ENCODE measurements at places on chromosomes 1 and 21.

DNA sequence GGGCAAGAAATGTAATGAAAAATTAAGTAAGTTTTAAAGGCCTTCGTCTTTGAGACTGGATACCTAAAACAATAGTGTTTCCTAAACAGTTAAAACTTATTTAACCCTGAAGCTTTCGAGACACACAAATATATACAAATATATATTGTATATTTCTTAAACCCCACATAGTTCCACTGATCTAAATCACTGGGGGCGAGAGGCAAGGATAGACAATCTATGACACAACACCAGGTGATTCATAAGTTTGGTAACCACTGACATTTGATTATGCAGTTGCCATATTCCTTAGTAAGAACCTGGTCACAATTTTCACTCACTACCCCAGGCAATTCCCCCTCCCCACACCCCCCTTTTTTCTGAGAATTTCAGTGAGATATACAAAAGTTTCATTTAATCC is 55.3 kb upstream of the BOLA1 start:
- no peak for DNase-seq

DNA sequence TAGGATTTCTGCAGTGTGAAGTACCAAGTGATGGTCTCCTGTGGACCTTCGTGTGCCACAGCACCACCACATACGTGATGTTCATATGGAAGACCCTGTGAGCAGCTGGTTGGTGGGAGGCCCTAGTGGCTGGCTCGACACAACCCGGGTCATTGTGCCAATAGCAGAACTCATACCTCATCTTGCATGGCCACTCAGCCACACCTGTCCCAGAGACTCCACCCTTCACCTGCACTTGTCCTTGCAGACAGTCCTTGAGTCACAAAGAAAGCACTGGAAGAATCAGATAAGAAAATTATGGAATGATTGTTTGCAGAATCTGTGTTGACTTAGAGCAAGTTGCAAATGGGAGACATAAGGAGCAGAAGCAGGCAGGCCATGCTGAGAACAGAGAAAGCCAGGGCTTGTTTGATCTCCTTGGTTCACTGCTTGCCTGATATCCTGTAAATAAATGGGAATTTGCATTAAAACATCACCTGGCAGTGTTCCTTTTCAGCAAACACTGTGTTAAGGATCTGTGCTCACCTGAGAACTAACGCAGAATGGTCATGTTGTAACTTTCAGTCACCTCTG is 307.7 kb downstream of the SIPA1L2 start:
- no peak for DNase-seq

- no peak for DNase-seq
Measured at GRCh38 chr1:60145771-60146170, 72.2 kb upstream of the C1orf87 start.

DNA sequence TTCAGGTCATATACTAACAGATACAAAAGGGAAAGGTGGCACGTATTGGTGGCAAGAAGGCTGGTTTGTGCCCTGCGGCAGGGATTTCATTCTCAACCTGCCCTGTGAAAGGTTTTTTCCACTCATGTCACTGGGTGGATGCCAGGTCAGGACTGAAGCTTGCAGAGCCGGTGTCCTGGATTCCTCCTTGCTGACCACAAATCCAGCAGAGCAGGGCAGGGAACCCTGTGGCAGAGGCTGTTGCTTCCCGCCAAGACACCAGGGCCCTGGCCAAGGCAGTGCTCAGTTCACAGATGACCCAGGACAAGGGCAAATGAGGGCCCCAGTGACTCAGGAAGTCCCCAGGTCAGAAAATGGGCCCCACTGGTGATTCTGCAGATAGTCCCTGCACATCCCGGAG is 16.4 kb downstream of the BSND start:
- no peak for DNase-seq

- no peak for DNase-seq
Measured at GRCh38 chr1:17263936-17264335, 15.0 kb downstream of the PADI3 start.

DNA sequence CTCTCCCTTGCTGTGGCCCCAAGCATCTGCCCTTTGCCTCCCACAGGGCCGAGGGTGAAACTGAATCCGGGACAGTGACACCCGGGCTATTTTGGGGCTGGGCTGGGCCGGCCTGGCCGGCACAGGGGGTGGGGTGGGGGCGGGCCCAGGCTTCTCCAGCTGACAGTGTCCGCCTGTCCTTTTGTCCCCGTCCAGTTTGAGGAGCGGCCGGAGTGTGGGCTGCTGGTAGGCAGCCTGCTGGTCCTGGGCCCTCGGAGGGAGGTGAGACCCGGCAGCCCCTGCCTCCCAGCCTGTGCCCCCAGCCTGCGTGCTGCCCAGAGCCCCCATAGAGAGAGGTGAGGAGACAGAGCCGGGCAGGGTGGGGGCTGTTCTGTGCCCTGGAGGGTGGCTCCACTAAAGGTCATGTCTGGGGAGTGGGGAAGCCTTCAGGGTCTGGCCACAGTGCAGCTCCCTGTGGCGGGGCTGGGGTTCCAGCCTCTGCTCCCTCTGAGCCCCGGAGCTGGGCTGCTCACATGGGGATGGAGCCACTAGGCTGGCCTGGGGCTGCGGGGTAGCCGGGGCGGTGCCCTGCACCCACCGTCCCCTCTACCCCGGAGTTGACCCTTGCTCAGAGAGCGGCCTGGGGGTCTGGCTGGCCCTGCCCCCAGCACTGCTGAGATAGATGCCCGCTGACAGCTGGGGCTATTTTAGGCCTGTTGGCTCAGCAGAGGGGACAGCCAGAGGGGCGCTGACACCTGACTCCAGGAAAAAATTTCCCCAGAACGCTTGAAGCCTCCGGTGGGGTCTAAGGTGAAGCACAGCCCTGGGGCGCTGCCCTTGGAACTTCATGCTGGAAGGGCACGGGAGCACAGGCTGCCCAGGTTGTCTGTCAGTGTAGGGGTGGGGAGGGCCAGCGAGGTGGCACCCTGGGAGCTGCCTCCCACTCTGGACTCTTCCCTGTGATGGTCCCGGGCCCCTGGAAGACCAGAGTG is at the start of gene OBSCN:
TSS of gene OBSCN (plus strand) at position 194 of the 971 bp plus-strand sequence. CDS start 3,740 bp downstream, outside the sequence.
- no peak for DNase-seq

DNA sequence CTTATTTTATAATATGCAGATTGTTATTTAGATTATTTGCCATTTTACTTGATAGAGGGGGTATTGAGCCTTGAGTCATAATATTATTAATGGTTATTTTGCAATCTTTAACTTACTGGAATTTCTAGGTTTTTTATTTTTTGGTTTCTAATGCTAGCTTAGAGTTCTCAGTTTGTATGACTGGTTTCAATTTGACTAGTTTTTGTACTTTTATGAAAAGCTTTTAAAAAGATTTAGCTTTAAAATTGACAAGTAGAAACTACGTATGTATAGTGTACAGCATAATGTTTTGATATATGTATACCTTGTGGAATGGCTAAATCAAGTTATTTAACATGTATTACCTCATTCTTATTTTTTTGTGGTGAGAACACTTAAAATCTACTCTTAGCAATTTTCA is 41.5 kb downstream of the CEP350 start:
- DNase-seq = no peak

DNA sequence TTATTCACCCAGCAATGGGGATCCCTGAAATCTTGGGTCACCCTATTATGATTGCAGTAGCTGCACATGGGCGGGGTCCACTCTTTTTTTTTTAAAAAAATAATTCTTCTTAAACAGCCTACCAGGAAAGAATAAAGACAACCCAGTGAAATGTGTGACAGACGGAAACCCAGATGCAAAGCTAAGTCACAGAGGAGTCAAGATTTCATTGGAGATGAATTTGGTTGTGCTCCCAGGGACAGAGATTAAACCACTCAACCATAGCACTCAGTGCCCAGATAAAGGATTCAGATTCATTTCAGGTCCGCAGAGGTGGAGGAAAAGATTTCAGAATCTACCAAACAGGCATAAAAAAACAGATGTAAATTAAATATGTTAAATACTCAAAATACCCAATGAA is 583.5 kb upstream of the ZP4 start:
- no peak for DNase-seq

DNA sequence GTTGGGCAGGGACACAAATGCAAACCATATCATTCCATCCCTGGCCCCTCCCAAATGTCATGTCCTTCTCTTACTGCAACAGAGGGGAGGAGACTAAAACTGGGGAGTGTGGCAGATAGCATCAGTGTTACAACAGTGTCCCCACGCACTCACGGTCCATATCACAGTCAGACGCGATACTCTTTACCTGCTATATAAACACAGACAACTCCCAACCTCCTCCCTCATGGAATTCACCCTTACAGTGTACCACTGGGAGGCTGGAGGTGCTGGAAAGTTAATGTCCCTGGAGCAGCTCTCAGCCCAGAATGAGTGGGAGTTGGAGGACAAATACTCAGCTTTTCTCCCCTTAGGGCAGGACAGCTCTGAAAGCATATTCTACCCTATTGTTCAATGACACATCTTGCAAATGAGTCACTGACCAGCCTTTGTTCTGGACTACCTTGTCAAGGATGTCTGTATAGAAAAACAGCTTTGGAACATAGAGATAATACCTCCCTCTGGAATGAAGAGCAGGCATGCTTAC is 445.9 kb downstream of the SETD4 start:
- DNase-seq = no peak

GRCh38 chr1:247459507-247459906 is 1.6 kb upstream of the OR2B11 start:
- DNase-seq = no peak

DNA sequence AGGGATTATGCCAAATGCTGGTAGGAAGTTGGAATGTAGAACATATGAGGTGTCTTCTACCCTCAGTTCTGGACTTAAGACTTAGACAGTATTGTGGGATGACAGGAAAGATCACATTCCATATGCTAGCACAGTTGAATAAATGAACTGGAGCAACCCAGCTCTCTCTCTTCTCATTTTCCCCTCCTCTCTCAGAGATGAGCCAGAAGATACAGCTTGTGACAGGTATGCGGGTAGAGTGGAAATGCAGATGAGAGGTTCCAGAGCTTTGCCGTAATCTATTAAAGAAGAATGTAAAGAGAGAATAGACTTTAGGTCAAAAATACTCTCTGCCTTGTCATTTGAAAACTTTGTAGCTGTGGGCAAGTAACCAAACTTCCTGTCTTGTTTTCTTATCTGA is 32.5 kb upstream of the HMCN1 start:
- no peak for DNase-seq

- no peak for DNase-seq
Measured at GRCh38 chr21:38471766-38472165, 26.5 kb downstream of the ERG start.

DNA sequence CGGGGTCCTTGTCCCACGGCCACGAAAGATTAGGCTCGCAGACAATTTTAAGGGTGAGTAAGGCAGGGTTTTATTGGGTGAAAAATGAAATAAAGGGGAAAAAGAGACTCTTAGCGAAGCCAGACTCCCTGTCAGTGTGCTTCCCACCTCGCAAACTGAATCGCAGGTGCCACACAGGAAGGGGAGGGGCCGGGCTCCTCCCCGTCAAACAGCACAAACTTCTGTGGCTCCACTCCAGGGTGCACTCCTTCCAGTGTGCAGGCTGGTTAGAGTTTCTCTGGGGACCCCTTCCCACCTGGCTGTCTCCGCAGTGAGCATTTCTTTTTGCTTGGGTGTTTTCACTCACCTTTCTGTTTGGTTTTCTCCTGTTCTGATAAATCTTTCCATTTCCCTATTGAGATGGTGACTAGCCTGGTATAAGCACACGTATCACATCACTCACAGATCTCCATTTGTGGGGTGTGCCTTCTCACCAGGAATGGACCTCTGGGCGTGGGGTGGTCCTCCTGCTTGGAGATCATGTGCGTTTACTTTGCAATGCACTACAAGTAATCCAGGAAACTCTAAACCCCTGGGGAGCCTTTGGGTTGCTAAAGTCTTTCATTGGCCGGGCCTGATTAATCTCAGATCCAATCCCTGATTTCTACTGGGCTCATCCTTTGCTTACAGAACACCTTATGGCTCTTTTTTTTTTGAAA is 37.6 kb upstream of the GALNT2 start:
- no peak for DNase-seq

- no peak for DNase-seq
Measured at GRCh38 chr1:69992594-69992993, 212.8 kb downstream of the LRRC40 start.

DNA sequence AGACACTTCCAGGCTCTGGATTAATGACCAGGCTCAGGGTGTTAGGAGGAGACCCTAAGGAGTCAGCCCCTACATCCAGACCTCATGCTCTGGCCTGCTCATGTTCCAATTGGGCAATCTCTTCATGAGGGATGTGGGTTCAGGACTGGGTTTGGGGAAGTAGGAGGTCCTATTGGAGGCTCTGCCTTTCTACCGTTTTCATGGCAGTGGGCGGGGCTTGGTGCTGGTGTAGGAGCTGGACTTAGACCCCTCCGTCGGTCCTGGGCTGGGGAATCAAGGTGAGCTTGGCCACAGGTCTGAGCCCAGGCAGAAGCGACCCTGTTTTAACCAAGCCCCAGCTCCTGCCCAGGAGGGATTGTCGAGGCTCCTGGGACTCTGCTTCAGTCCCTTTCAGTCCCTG is 123.4 kb downstream of the PRDM16 start:
- DNase-seq = no peak

DNA sequence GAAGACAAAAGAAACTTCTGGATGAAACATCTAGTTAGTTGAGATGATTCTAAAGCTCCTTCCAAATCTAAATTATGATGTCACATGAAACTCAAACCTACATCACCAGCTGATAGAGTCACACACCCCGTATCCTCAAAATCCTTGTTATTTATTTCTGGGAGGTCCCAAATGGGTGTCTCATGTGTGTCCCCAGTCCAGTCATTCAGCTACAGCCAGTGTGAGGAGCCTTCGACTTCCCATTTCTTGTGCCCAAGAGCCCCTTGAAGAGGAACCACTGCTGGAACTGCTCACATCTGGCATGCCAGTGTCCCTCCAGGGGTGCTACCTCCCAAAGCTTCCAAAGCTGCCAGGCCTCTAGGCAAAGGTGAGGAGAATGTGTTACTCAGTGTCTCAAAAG is 32.5 kb upstream of the KCNA3 start:
- no peak for DNase-seq

DNA sequence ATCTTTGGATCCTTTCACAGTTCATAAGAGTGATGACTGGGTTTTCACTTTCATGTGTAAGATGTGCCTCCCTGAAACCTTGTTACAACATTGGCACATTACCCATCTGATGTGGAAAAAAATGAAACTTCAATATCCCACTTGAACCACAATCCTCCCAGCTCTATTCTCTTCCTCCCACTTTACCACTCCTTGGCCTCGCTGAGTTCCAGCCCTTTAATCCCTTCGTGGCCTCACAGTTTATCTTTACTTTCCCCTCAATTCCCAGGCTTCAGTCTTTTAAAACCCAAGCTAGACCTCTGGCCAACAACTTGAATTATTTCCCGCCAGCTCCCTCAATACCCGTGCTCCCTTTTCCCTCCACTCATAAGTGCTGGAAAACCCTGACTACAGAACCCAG is 25.0 kb upstream of the CTTNBP2NL start:
- no peak for DNase-seq

DNA sequence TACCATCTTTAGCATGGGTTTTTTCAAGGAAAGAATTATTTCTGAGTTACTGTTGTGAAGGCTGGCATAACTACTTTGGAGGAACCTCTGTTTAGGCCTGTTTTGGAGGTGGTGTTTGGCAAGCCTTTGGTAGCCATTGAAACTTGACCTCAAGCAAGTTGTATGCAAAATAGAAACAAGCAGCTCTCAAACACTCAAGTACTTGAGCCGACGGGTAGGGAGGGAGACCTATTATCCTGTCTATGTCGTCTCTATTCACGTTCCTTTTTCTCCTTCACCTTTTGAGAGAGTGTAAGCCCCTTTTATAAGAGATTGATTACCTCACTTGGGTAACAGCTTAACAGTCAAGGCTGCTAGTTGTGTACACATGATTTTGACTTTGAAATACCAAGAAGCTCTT is 878.3 kb upstream of the CXADR start:
- DNase-seq = no peak

- DNase-seq = no peak
Measured at GRCh38 chr1:113207019-113207418, 134.0 kb downstream of the LRIG2 start.
